ENCODE measurements at places on chromosomes 2 and 18.

- no peak for DNase-seq
Observed at GRCh38 chr2:47208852-47209606, 53.9 kb upstream of the STPG4 start.

GRCh38 chr18:55124078-55124763 lies 165.0 kb upstream of the CCDC68 start:
- no peak for DNase-seq

DNA sequence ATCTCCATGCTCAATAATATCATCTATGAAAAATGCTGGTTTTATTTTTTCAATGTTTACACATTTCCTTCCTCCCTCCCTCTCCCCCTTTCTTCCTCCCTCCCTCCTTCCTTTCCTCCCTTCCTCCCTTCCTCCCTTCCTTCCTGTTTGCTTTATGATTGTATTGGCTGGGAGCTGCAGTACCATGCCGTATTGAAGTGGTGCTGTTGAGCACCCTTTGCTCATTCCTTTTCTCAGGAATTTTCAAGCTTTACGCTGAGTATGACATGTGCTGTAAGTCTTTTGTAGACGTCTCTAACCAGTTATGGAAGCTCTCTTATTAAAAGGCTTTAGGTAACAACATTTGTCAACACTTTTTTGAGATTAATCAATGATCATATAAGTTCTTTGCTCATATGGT lies 100.4 kb downstream of the SNTG2 start:
- DNase-seq, result no peak

- no peak for DNase-seq
Observed at GRCh38 chr18:2180586-2180985, 390.7 kb downstream of the METTL4 start.

- DNase-seq, result no peak
Observed at GRCh38 chr18:3150274-3150673, 69.5 kb downstream of the MYOM1 start.

GRCh38 chr2:190052307-190052706 lies 10.2 kb downstream of the MSTN start:
- DNase-seq, result peak; percentile 12

- no peak for DNase-seq
Observed at GRCh38 chr2:19746611-19747309, 155.0 kb downstream of the TTC32 start.

DNA sequence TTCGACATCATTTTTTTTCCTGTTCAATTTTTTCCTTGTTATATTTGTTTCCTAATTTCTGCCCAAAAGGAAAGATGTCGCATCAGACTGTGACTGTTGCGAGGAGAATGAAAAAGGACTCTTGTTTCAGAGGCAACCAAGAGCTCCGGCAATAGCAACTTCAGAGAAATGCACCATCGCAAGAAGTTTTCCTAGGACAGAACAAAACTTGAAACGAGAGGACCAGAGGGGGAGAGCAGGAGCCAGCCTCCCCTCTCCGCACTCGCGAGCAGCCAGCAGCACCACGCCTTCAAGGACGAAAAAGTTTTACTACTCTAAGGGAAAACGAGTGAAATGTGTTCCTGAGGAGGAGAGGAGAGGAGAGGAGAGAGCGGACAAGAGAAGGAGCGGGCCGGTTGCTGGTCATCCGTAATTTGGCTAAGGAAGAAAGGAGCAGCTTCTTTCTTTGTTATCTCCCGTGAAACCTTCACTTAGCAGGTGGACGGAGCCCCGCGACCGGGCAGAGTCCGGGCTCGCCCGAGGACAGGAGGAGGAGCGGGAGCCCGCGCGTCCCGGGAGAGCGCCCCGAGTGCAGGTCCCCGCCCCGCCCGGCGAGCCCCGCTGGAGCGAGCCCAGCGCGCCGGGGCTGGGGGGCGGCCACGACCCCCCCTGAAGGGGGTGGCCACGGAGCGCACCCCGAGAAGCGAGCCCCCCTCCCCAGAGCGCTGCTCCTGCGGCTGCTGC lies 744 bp downstream of the POU3F3 start:
- DNase-seq, result no peak

- DNase-seq, result no peak
Observed at GRCh38 chr2:121667618-121668017, 18.4 kb upstream of the CLASP1 start.

DNA sequence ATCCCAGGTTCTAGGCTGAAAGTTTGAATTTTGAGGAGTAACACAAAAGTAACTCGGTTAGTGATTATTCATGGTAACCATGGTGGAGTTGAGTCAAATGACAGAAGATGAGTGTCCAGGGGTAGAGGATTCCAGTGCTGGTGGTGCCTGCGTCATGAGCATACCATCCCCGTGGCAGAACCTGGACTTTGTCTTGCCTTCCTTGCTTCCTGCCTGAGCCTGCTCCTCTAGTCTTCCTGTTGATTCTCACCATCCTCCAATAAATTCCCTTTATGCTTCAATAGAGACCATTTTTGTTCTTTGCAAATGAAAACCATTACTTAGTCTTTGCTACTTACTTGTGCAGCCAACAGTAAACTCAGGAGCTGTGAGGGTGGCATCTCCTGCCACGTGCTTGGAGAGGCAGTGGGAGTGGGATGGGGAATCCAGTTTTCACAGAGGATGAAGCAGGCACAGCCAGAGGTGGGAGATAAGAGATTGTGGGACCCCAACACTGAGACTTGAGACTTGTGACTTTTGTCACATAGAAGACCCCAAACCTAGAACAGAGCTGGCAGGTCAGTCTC lies 4.1 kb upstream of the YES1 start:
- no peak for DNase-seq

DNA sequence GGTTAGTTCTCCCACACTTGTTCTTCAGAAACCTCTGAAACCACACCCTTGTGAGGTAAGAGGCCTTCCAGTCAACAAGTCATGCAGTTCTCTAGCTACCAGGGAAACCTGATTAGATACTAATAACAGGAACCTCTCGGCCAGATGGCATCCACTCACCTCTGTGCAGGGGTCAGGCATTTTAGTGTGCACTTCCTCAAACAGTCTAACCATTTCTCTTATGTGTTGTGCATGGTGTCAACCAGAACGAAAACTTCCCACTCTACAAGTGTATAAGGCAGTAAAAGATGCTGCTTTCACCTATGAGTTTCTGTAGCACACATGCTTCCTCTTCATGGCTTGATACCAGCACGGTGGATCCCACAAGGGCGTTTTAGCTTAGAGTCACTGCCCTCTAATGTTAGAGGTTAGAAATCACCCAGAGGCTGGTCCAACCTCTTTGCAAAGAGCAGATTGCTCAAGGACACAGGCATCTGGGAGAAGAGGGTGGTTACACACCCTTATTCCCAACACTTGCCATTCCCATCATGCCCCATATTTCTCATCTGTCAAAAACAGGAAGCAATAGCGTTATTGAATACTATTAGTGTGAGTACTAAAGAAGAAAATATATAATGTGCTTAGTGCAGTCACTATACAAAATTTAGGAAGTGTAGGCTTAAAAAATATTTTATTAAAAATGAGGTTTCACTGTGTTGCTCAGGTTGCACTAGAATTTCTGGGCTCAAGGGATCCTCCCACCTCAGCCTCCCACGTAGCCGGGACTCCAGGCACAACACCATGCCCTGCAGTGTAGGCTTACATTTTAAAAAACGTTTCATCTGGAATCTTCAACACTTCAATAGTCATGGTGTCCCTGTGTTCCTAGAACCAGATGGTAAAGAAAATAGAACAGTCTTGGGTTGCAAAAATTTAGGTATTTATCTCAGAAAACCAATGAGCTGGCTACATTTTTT lies 34.5 kb upstream of the RAB31 start:
- DNase-seq, result no peak

DNA sequence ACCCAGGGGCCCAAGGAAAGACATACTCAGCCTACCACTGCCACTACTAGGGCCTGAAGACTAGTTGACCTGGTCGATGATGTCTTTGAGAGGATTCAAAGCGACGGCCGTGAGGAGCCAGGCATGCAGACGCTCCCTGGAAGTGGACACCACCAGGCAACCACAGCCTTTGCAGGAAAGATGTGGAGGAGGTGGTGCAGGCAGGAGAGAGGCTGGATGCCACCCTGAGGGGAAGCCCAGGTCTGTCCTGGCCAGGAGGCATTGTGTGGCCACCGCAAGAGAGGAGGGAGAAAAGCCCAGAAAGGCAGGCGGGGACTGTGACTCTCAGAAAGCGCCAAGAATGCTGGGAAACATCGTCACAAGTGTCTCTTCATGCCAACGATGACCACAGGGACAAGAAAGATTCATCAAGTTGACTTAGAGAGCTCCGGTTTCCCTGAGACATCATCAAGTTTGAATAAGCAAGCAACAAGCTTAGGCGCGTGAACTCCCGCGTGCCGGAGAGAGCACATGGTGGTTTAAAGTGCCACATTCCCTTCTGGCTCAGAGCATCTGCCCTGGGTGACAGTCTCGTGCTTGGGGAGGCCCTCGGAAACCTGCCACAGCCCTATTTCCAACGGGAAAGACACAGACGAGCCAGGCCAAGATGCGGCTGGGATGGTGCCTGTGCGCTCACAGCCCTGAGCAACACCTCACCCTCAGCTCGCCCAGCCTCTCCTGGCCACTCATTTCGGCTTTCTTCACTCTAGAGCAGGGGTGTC lies 464.5 kb upstream of the SALL3 start:
- DNase-seq, result no peak

Measured in prostate gland (tissue), 2 donors.